SJCRH30 (cell line): ENCODE measurements at places on chromosomes 1 and 21. TPM values are rescaled to one million over a fixed set of nuclear protein-coding genes. Genes with fewer than 3 reads are reported as not detected.

HSD3B2 gene
- not detected in 2 replicates for total RNA-seq

HTR1D gene
- total RNA-seq = not detected in 2 replicates

GBP3 gene
- 0.12 and 0.53 TPM in 2 replicates for total RNA-seq

SEC16B gene
- total RNA-seq = 0.04 and 0.08 TPM in 2 replicates

DNA sequence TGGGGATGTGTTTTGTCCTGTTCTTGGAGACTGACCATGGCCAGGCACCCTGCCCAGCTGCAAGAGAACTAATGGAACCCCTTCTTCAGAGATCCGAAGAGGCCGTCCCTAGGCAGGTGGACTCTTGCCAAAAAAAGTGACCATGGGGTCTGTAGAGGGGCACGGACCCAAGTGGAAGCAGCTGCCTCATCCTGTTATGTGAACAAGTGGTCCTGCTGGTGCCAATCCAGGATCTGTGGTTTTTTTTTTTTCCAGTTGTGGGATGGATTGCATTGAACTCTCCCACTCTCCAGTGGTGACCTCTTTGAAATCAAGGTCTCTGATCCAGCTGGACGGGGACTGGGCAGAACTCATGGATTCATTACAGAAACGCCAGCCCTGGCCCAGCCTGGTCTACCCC is 71.2 kb downstream of the ARHGEF10L start:
- no peak overlapping the region for H3K4me3 ChIP-seq
- no peak for DNase-seq
- no peak overlapping the region for H3K27ac ChIP-seq
- no peaks in the 10 kb centered on the region for H3K27me3 ChIP-seq
- H3K4me1 ChIP-seq = no peaks in the 10 kb centered on the region; the same call in 1 of the 2 replicates

DNA sequence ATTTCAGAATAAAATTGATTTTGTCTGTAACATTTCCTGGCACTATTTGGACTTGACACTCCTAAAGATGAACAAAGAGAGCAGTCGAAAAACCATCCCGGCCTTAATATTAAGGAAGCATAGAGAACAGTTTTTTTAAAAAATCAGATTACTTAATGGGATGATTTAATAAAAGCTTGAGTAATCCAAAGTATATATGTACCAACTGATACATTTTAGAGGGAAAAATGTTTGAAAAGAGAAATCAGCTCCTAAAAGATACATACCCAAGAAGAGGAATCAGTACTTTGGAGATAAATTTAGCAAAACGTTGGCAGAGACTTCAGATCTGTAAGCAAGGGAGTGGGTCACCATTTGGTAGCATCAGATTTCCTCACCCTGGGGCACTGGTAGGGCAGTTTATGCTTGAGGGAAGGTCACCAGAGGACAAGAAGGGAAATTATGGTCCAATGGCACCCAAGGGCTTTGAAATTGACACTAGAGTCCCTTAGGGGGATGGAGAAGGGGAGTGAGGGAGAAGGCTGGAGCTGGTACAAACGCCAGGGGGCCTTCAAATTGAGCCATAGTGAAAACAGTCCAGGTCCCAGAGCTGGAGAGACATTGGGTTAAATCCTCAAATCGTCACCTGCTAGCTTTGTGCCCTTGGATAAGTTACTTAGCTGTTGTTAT is 5.9 kb downstream of the SLAMF7 start:
- no peak for DNase-seq
- H3K4me1 ChIP-seq = peaks cover 14% of the 10 kb centered on the region
- H3K27ac ChIP-seq = no peak overlapping the region
- H3K36me3 ChIP-seq = no peaks in the 10 kb centered on the region
- H3K27me3 ChIP-seq = no peaks in the 10 kb centered on the region
- no peak overlapping the region for H3K4me3 ChIP-seq

GRCh38 chr1:65825741-65826140 is 33.0 kb downstream of the PDE4B start:
- H3K4me3 ChIP-seq = no peak overlapping the region
- no peak overlapping the region for H3K27ac ChIP-seq

GRCh38 chr1:80961464-80962190 is 839.1 kb upstream of the ADGRL2 start:
- H3K4me1 ChIP-seq = no peaks in the 10 kb centered on the region
- H3K4me3 ChIP-seq = no peak overlapping the region
- no peak for DNase-seq
- H3K27ac ChIP-seq = no peak overlapping the region
- no peaks in the 10 kb centered on the region for H3K36me3 ChIP-seq

DNA sequence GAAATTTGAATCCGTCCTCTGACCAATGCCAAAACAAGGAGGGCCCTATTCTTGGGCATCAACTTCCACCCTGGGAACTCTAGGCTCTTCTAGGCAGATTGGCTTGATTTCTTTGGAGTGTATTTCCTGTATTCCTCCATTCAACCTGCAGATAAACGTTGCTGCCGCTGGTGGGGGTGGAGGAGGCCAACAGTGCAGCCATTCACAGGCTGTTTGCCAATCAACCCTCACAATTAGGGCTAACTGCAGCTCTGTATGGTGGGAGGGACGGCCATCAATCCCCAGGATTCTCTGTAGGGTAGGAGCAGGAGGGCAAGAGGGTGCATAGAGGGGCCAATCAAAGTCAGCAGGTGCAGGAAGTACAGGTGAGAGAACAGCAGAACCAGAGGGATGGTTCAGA is 273.1 kb upstream of the PROX1 start:
- no peak overlapping the region for H3K4me3 ChIP-seq
- H3K4me1 ChIP-seq = no peaks in the 10 kb centered on the region
- DNase-seq = no peak
- H3K36me3 ChIP-seq = no peaks in the 10 kb centered on the region

- no peak for DNase-seq
- H3K27me3 ChIP-seq = 0 out of 2 replicates have a peak, but pooled peaks cover 3% of the 10 kb centered on the region
- H3K27ac ChIP-seq = no peak overlapping the region
- no peak overlapping the region for H3K4me3 ChIP-seq
- no peaks in the 10 kb centered on the region for H3K4me1 ChIP-seq
- no peaks in the 10 kb centered on the region for H3K36me3 ChIP-seq
These were observed 2.3 kb downstream of the CD53 start for GRCh38 chr1:110875216-110875731.
